ENCODE measurements at places on chromosomes 16 and 17. TPM values are rescaled to one million over a fixed set of nuclear protein-coding genes. Genes with fewer than 3 reads are reported as not detected.
A peak's percentile ranks its signal among the peaks of the same experiment; 100 is the strongest.

Gene IRF8
- total RNA-seq = 0.41 TPM

Gene GAST
- total RNA-seq = not detected

Gene OR1E1
- total RNA-seq = not detected

Gene OMG
- not detected for total RNA-seq

GRCh38 chr17:13306310-13306962 is 288.6 kb upstream of the ELAC2 start:
- H3K27ac ChIP-seq = no peak overlapping the region
- H3K27me3 ChIP-seq = no peaks in the 10 kb centered on the region
- peak; percentile 74 for DNase-seq
- no peak overlapping the region for H3K4me3 ChIP-seq
- no peaks in the 10 kb centered on the region for H3K36me3 ChIP-seq

GRCh38 chr17:62725791-62726249 is 82.3 kb downstream of the MARCHF10 start:
- no peaks in the 10 kb centered on the region for H3K27me3 ChIP-seq
- peaks cover 4% of the 10 kb centered on the region for H3K4me1 ChIP-seq
- no peak overlapping the region for H3K27ac ChIP-seq
- H3K4me3 ChIP-seq = no peak overlapping the region

DNA sequence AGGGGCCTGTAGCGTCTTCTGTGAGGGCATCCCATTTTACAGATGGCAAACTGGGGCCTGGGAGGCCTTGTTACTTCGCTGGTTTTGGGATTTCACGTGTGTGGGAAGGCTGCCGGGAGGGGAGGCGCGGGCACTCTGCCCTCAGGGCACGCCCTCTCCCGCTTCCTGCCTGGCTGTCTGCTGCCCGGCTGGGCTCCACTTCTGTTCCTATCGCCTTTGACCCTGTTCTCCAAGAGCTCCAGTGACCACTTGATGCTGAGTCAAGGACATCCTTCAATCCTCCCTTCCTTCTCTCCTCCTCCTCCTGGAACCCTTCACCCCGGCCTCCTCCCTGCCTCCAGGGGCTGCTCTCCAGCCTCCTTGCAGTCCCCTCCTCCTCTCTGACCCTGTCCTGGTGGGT is 16.0 kb downstream of the SPNS3 start:
- H3K27me3 ChIP-seq = peaks cover 3% of the 10 kb centered on the region
- no peaks in the 10 kb centered on the region for H3K36me3 ChIP-seq
- DNase-seq = no peak
- no peak overlapping the region for H3K4me3 ChIP-seq

GRCh38 chr17:60604686-60605334 is 4.8 kb downstream of the PPM1D start:
- no peak overlapping the region for H3K27ac ChIP-seq
- peak; percentile 82 for DNase-seq
- peaks cover 9% of the 10 kb centered on the region for H3K4me1 ChIP-seq
- no peaks in the 10 kb centered on the region for H3K27me3 ChIP-seq
- no peaks in the 10 kb centered on the region for H3K36me3 ChIP-seq

- DNase-seq = no peak
- peaks cover 23% of the 10 kb centered on the region for H3K36me3 ChIP-seq
- H3K27ac ChIP-seq = no peak overlapping the region
- peak overlapping the region; percentile 97 for H3K4me3 ChIP-seq
Measured at GRCh38 chr17:75776386-75777295, 8.0 kb upstream of the UNK start.

DNA sequence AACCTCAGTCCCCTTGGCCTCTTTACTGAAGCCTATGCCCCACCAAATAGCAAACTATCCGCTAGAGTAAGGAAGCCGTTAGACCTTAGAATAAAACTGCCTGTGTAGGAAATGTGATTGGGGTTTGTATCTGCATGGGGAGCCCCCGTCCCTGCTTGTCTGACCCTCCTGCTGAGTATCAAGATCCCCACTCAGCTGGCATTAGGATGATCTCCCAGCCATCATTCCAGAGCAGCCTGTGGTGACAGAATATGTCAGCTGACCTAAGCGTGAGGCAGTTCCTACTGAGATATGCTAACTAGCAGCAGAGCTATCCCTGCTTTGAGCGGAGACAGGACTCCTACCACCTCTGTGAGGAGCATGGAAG is 645 bp upstream of the GFOD2 start:
- peaks cover 22% of the 10 kb centered on the region for H3K4me1 ChIP-seq
- peak overlapping the region; percentile 76 for H3K4me3 ChIP-seq
- peak; percentile 60 for DNase-seq
- H3K27me3 ChIP-seq = no peaks in the 10 kb centered on the region

GRCh38 chr16:15798671-15799070 is 58.2 kb downstream of the MYH11 start:
- H3K4me1 ChIP-seq = no peaks in the 10 kb centered on the region
- H3K27me3 ChIP-seq = peaks cover 9% of the 10 kb centered on the region
- H3K4me3 ChIP-seq = no peak overlapping the region
- no peaks in the 10 kb centered on the region for H3K36me3 ChIP-seq
- H3K27ac ChIP-seq = no peak overlapping the region

- no peaks in the 10 kb centered on the region for H3K4me1 ChIP-seq
- no peak for DNase-seq
- no peak overlapping the region for H3K4me3 ChIP-seq
- no peaks in the 10 kb centered on the region for H3K36me3 ChIP-seq
Measured at GRCh38 chr17:42076797-42077559, 21.3 kb downstream of the ZNF385C start.

DNA sequence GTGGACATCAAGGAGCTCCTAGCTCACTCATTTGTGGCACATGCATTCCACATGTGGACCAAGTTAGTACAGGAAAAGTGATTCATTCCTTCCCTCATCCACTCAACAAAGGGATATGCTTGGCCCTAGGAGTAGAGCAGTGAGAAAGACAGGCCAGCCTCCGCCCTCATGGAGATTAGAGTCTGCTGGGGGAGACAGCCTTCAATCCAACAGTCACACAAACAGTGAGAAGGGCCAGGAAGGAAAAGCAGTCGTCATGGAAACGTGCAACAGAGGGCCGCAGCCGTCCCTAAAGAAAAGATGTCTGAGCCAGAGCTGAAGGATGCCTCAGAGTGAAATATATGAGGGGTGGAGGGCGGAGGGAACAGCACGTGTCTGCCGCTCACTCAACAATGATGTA is 109.9 kb downstream of the VPS53 start:
- peaks cover 2% of the 10 kb centered on the region for H3K36me3 ChIP-seq
- peaks cover 16% of the 10 kb centered on the region for H3K4me1 ChIP-seq
- DNase-seq = peak; percentile 34
- H3K4me3 ChIP-seq = no peak overlapping the region

- H3K4me3 ChIP-seq = peak within 1 kb of the TSS; percentile 76
- peak within 1 kb of the TSS; percentile 86 for H3K27ac ChIP-seq
- no peak for DNase-seq
- H3K36me3 ChIP-seq = peaks cover 21% of the 10 kb centered on the region
- peaks cover 30% of the 10 kb centered on the region for H3K4me1 ChIP-seq
Measured at GRCh38 chr17:44219616-44220212, at the start of gene UBTF. UBTF (minus strand) TSS chr17:44219675; CDS start chr17:44218229, 1,446 bp downstream.
